ENCODE measurements at places on chromosomes 3 and 15.

GRCh38 chr15:97576929-97577645, 383.4 kb upstream of the ARRDC4 start:
- no peak for DNase-seq

DNA sequence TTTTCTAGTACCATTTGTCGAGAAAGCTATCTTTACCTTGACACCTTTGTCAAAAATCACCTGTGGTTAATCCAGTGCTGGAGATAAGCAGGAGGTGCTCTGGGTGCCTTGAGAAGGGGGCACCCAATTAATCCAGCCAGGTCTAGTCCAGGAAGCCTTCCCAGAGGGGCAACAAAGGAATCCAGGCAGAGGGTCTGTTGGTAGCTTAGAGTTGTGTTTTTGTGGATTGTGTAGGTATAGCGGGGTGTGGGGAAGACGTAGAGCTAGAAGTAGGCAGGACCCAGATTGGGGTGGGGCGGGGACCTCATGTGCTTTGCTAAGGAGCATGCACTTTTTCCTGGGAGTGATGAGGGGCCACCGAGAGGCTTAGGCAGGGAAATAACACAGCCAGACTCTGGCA, 6.0 kb upstream of the PIGZ start:
- no peak for DNase-seq

DNA sequence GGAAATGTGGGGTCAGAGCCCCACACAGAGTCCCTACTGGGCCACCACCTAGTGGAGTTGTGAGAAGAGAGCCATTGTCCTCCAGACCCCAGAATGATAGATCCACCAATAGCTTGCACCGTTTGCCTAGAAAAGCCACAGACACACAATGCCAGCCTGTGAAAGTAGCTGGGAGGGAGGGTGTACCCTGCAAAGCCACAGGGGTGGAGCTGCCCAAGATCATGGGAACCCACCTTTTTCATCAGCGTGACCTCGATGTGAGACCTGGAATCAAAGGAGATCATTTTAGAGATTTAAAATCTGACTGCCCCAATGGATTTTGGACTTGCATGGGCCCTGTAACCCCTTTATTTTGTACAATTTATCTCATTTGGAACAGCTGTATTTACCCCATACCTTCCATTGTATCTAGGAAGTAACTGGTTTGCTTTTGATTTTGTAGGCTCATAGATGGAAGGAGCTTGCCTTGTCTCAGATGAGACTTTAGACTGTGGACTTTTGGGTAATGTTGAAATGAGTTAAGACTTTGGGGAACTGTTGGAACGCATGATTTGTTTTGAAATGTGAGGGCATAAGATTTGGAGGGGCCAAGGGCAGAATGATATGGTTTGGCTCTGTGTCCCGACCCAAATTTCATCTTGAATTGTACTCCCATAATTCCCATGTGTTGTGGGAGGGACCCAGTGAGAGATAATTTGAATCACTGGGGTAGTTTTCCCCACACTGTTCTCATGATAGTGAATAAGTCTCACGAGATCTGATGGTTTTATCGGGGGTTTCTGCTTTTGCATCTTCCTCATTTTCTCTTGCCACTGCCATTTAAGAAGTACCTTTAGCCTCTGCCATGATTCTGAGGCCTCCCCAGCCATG, 49.0 kb downstream of the CD200 start:
- no peak for DNase-seq

GRCh38 chr3:123395235-123395634, 53.7 kb downstream of the ADCY5 start:
- DNase-seq, result no peak

- no peak for DNase-seq
These were observed 62.4 kb upstream of the TNIK start for GRCh38 chr3:171522651-171523050.

GRCh38 chr3:156723182-156723619, 48.8 kb downstream of the TIPARP start:
- DNase-seq, result no peak

DNA sequence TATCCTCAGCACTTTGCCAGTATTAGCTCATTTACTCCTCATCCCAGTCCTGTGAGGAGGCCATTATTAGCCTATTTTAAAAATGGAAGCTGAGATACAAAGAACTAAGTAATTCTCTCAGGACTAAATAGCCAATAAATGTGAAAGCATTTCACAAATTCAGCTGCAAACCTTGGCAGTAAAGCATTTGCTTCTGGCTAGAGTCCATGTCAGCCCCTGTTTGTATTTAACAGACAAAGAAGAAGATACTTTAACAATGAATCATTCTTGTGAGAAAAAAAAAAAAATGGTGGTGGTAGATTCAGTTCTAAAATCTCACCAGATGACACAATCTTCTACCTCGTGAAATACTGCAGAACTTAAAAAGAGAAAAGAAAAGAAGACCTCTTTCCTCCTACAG, 85.0 kb upstream of the CNTN6 start:
- no peak for DNase-seq

DNA sequence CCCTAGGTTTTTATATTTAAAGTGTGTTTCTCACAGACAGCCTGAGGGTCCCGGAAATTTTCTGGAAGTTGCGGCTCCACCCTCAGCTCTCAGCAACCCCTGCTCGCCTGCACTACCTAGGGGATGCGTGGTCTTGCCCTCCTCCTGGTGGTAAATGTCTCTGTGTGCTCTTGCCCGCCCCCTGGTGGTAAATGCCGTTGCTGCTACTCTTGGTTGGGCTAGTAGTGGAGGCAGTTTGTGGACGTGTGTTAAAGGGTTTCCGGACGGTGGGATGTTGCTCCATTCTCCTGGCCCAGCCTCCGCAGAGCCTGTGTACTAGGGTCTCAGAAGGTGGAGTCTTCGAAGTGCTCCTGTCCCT, 27.4 kb downstream of the STOML1 start:
- DNase-seq, result no peak

GRCh38 chr15:63042877-63043334, 359 bp downstream of the TPM1 start:
- DNase-seq, result no peak

DNA sequence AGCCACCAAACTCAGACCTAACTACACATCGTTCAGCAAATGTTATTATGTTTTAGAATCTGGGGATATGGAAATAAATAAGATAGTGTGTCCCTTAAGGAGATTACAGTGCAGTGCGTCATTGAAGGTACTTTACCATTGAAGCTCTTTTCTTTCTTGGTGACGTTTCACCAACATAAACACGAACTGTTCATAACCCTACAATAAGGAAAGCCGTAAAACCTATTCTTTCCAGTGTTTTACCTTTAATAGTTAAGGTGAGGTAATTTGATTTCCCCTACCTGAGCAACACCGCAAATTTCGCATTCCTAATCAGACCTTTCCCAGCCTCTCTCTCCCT, 826 bp downstream of the CCDC66 start:
- no peak for DNase-seq

GRCh38 chr3:196619223-196619622, 20.3 kb upstream of the NRROS start:
- DNase-seq, result peak; percentile 35

DNA sequence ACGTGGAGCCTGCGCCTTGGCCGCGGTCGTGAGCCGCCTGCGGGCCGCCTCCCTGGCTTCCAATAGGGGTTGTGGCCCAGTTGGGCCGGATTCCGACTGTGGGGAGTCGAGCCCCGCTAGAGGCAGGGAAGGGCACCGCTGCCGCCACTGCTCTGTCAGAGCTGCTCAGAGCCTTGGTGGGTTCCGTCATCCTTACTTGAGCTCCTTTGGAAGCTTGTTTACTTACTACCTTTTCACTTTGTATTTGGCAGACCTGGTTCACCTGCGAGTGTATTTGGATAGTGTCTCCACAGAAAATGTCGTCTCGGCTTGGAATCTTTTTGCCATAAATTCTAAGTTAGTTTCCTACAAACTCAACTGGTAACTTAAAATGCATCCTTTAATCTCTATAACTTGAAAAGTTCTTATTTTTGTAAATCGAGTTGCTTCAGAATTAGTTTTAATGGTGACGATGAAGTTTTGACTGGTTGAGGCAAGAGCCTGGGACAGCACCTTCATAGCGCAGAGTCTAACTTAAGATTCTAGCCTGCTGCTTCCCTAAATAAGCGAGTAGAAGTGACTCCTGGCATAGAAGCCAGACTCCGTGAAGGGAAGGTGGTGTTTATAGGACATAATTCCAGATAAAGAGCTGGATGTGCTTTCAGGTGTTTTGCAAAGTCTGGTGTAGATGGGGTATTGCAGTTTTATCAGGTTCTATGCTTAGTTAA, 800 bp downstream of the DAG1 start:
- DNase-seq, result no peak

DNA sequence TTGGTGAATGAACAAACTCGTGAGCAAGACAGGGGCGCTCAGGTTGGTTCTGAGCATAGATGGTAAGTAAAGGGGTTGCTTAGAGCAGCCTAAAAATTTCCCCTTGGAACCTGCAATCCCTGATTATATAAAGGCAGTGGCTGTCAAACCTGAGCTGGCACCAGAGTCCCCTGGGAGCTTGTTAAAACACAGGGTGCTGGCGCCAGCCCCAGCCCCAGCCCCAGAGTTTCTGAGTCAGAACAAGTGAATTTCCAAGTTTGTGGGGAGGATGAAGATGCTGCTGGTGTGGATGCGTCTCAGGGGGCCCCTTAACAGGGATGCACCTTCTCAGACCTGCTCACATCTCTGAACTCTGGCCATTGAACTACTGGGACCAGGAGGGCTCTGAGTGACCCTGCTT, 48.2 kb downstream of the FEM1B start:
- no peak for DNase-seq

- no peak for DNase-seq
These were observed 205.4 kb upstream of the UBE2E1 start for GRCh38 chr3:23600167-23600871.

DNA sequence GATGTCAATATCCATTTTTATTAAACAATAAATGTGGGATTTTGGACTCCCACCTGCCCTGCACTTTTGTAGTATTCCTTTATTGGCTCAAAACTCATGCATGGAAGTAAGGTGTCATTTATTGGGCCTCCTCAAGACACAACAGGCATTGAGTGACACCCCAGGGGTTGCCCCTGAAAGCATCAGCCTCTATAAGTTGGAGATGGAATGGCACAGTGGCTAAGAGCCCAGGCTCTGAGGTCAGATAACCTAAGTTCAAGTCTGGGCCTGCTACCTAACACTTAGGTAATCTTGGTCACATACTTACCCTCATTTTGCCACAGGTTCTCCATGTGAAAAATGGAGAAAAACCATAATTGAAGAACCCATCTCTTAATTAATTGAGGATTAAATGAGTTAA, 4.6 kb downstream of the CAPN3 start:
- DNase-seq, result no peak

DNA sequence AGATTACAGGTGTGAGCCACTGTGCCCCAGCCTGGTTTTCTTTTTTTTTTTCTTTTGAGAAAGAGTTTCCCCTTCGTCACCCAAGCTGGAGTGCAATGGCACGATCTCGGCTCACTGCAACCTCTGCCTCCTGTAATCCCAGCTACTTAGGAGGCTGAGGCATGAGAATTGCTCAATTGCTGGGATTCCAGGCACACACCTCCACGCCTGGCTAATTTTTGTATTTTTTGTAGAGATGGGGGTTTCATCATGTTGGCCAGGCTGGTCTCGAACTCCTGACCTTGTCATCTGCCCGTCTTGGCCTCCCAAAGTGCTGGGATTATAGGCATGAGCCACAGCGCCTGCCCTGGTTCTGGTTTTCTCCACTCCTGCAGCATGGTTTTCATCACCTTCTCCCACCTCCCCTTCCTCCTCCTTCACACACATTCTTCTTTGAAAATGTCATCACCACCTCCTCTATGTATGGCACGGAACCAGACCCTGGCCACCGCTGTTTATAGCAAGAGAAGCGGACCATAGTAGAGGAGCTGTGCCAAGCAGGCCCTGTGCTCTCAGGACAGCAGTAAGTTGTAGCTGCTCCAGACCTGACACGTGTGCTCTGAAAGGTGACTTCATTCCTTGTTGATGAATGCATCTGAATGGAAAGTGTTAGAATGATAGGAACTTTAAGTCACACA, 14.6 kb upstream of the AHSG start:
- no peak for DNase-seq

DNA sequence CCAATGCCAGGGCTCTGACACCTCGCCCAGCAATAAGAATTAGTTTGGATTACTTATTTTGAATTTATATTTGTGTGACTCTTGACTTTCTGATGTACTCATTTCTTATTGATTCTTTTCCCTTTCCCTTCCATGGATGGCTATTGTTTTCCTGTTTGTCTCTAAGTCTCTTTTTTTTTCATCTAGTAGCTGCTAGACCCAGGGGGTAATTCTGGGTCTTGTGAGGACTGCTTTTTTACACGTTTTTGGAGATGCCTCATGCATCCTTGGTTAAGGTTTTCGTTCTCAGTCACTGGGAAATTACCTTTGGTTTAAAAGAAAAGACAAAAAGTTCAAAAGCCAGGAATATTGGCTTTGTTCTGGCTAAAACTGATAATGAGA, 70.2 kb upstream of the STRIT1 start:
- DNase-seq, result no peak

DNA sequence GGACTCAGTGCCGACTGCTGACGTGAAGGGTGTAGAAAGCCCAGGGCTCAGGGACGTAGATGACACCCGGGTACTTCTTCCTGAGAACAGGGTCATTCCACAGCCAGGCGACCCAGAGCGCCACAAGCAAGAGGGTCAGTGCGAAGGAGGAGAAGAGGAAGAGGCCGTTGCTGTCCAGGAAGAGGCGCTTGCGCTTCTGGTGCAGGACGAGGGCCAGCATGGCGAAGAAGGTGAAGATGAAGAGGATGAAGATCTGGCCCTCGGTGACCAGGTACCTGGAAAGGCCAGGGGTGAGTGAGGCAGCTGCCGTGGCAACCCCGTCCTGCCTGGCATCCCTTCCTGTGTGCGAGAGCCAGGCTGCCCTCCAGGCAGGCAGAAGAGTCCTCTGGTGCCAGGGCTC, 3.0 kb upstream of the CALML4 start:
- no peak for DNase-seq

- no peak for DNase-seq
These were observed 119.8 kb downstream of the PDCD6IP start for GRCh38 chr3:33918126-33918756.

- no peak for DNase-seq
These were observed 386.6 kb upstream of the DPH6 start for GRCh38 chr15:35932531-35932930.

- no peak for DNase-seq
These were observed 16.6 kb downstream of the TMEM158 start for GRCh38 chr3:45209526-45209925.

DNA sequence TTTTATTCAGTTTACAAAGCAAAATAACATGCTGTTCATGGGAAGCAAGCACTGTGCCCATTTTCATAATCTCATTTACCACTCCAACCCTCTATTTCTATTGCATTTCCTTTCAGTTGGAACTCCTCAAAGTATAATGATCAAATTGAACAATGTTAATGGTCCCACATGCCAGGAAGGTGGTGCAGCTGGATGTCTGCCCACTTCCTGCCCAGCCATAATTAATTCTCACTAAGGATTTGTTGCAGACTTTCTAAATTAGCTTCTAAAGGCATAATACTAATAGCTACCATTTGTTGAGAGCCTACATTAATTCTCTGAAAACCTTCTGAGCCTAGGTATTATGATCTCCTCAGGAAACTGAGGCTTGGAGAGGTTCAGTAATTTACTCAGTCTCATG, 316.1 kb upstream of the TPM1 start:
- DNase-seq, result no peak

- no peak for DNase-seq
These were observed 20.2 kb downstream of the ATOSA start for GRCh38 chr15:52658955-52659354.

GRCh38 chr15:89999676-90000185, 1.4 kb upstream of the ZNF710 start:
- DNase-seq, result no peak

All from NCI-H1436 treated with DMSO at 0.1 percent for 48 hours (cell line).